Thyroid gland (tissue), 4 donors: ENCODE measurements at places on chromosomes 4 and X. TPM values are rescaled to one million over a fixed set of nuclear protein-coding genes. Genes with fewer than 3 reads are reported as not detected.

The LDOC1 gene
- 35.7 TPM for total RNA-seq

The RAB33A gene
- not detected for total RNA-seq

The RHOXF2 gene
- total RNA-seq: not detected

The GLRA2 gene
- total RNA-seq: not detected

The NLGN4X gene
- total RNA-seq: 0.45 TPM

The ARR3 gene
- not detected for total RNA-seq

GRCh38 chrX:119694601-119695534 is 1.9 kb upstream of the SEPTIN6 start:
- H3K27me3 ChIP-seq: no peaks in the 10 kb centered on the region
- no peak overlapping the region for H3K27ac ChIP-seq
- no peak for DNase-seq

GRCh38 chr4:87944967-87945366 is 30.5 kb upstream of the SPP1 start:
- DNase-seq: no peak
- H3K27me3 ChIP-seq: no peaks in the 10 kb centered on the region
- H3K4me1 ChIP-seq: no peaks in the 10 kb centered on the region

GRCh38 chr4:153337686-153338085 is 6.8 kb upstream of the MND1 start:
- H3K4me1 ChIP-seq: no peaks in the 10 kb centered on the region
- no peak overlapping the region for H3K27ac ChIP-seq
- H3K4me3 ChIP-seq: no peak overlapping the region
- H3K27me3 ChIP-seq: no peaks in the 10 kb centered on the region

- H3K4me3 ChIP-seq: no peak overlapping the region
- DNase-seq: no peak
- H3K27me3 ChIP-seq: no peaks in the 10 kb centered on the region
These were observed 121.8 kb upstream of the AP1S2 start for GRCh38 chrX:15976396-15976795.

DNA sequence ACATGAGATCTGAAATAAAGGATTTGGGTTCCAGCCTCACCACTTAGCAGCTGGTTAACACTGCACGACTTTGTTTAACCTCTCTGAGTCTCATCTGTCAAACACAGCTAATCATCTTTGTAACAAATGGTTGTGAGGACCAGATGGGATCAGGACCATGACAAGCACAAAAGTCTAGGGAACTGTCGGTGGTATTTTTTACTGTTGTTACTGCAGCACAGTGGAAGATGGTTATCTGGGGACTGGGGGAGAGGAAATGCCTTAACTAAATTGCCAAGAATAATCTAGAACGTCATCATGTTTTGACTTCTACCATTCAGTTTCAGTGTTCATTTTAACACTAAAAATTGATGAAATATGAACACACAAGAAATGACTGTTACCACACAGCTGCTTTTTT is 99.5 kb downstream of the ADGRA3 start:
- no peaks in the 10 kb centered on the region for H3K4me1 ChIP-seq
- no peaks in the 10 kb centered on the region for H3K27me3 ChIP-seq
- no peak overlapping the region for H3K4me3 ChIP-seq
- H3K36me3 ChIP-seq: no peaks in the 10 kb centered on the region
- no peak for DNase-seq

DNA sequence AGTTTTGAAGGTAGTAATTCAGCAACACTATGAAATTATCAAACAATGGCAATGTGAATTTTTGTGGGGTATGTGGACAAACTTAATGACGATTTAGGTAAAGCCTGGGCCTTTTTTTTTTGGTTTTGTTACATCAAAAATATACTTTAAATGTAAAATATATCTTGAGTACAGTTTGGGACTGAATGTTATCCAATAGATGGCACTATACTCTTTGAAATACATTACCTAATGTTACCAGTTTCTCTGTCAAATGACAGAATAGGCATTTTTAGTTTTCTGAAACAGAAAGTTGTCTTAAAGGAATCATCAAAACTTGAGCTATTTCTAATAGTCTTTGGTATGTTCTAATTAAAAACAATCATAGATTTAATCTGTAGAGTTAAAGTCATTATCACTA is 1651.9 kb downstream of the C4orf33 start:
- no peaks in the 10 kb centered on the region for H3K27me3 ChIP-seq
- DNase-seq: no peak
- no peaks in the 10 kb centered on the region for H3K36me3 ChIP-seq
- H3K27ac ChIP-seq: no peak overlapping the region

GRCh38 chr4:94454405-94454804 is 2.7 kb downstream of the PDLIM5 start:
- H3K4me1 ChIP-seq: peaks cover 42% of the 10 kb centered on the region
- H3K4me3 ChIP-seq: no peak overlapping the region
- H3K27ac ChIP-seq: peak overlapping the region; percentile 14
- no peaks in the 10 kb centered on the region for H3K36me3 ChIP-seq
- no peak for DNase-seq

GRCh38 chr4:54439831-54440243 is 210.7 kb downstream of the PDGFRA start:
- DNase-seq: no peak
- no peaks in the 10 kb centered on the region for H3K4me1 ChIP-seq
- no peaks in the 10 kb centered on the region for H3K27me3 ChIP-seq
- H3K4me3 ChIP-seq: no peak overlapping the region

GRCh38 chr4:2357821-2358745 is 60.4 kb downstream of the ZFYVE28 start:
- H3K27me3 ChIP-seq: no peaks in the 10 kb centered on the region
- peaks cover 4% of the 10 kb centered on the region for H3K4me1 ChIP-seq
- no peak overlapping the region for H3K4me3 ChIP-seq
- no peak for DNase-seq
- H3K36me3 ChIP-seq: no peaks in the 10 kb centered on the region

GRCh38 chr4:182698212-182698611 is 219.0 kb downstream of the DCTD start:
- H3K36me3 ChIP-seq: no peaks in the 10 kb centered on the region
- H3K27me3 ChIP-seq: no peaks in the 10 kb centered on the region
- DNase-seq: no peak
- no peaks in the 10 kb centered on the region for H3K4me1 ChIP-seq
- no peak overlapping the region for H3K4me3 ChIP-seq

GRCh38 chr4:88353324-88353723 is 25.3 kb upstream of the HERC6 start:
- H3K4me3 ChIP-seq: no peak overlapping the region
- H3K27me3 ChIP-seq: no peaks in the 10 kb centered on the region
- no peaks in the 10 kb centered on the region for H3K36me3 ChIP-seq
- no peak overlapping the region for H3K27ac ChIP-seq

GRCh38 chr4:6568689-6569332 is 6.2 kb upstream of the MAN2B2 start:
- no peak overlapping the region for H3K4me3 ChIP-seq
- H3K27me3 ChIP-seq: no peaks in the 10 kb centered on the region
- no peaks in the 10 kb centered on the region for H3K36me3 ChIP-seq
- no peak overlapping the region for H3K27ac ChIP-seq

GRCh38 chr4:55175779-55176231 is 50.4 kb upstream of the KDR start:
- no peaks in the 10 kb centered on the region for H3K4me1 ChIP-seq
- no peak overlapping the region for H3K4me3 ChIP-seq
- no peaks in the 10 kb centered on the region for H3K27me3 ChIP-seq

- peaks cover 6% of the 10 kb centered on the region for H3K4me1 ChIP-seq
- H3K27ac ChIP-seq: no peak overlapping the region
- H3K27me3 ChIP-seq: no peaks in the 10 kb centered on the region
- no peak for DNase-seq
These were observed 38.5 kb downstream of the TRMT44 start for GRCh38 chr4:8478801-8479744.

DNA sequence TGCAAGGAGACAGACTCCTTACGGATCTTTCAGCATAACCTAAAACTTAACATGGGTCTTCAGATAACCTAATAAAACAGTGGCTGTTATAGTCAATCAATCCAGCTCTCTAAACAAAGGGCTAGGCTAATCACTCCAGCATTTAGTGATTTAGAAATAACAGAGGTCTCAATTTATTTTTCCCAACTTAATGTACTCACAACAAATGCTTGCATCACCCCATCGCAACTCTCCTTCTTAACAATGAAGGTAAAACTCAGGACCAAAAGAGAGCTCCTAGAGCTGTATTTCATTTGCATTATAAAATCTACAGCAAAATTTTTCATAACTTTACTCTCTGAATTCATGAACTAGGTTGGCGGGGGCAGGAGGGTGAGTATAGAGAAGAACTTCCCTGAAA is 1.1 kb downstream of the LIN54 start:
- peaks cover 28% of the 10 kb centered on the region for H3K4me1 ChIP-seq
- H3K27me3 ChIP-seq: no peaks in the 10 kb centered on the region
- H3K36me3 ChIP-seq: no peaks in the 10 kb centered on the region
- peak overlapping the region; percentile 83 for H3K4me3 ChIP-seq

GRCh38 chrX:153214934-153215333 is 35.9 kb downstream of the MAGEA1 start:
- no peak overlapping the region for H3K4me3 ChIP-seq
- DNase-seq: no peak
- H3K36me3 ChIP-seq: no peaks in the 10 kb centered on the region
- H3K27ac ChIP-seq: no peak overlapping the region

DNA sequence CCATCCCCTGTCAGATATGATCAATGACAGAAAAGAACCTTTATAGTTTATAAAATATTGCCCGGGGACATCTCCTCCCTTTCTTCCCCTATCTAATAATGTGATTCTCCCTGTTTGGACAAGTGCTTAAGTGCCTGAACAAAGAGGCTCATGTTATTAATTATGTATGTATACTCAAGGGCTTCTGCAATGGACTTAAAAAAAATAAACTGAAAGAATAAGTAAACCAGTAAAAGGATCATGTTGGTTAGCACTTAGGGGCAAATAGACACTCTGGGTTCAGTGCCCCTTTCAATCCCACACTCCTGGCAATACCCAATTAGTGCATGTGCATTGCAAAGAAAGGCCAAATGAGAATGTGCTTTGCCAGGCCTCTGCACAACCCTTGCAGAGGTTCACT is 30.7 kb upstream of the RPS6KA6 start:
- no peaks in the 10 kb centered on the region for H3K27me3 ChIP-seq
- no peak for DNase-seq
- H3K27ac ChIP-seq: no peak overlapping the region
- no peak overlapping the region for H3K4me3 ChIP-seq

DNA sequence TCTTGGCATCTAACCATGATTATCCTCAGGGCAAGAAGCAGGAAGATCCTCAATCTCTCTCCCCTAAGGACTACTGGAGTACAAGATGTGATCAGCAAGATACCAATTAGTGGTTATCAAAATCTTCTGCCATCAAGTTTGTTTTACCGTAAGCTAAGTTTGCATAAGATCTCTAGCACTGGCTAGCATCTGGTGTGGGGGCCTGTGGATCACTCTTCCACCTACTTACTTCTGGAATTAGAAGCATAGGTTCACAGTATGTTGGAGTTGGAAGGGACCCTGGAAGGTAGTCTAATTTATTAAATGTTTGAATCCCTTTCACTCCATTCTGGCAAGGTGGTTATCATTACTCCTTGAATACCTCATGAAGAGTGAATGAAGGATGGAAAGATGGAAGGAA is 93.3 kb upstream of the BANK1 start:
- no peak overlapping the region for H3K4me3 ChIP-seq
- H3K4me1 ChIP-seq: peaks cover 10% of the 10 kb centered on the region
- DNase-seq: peak; percentile 3
- no peak overlapping the region for H3K27ac ChIP-seq
- H3K27me3 ChIP-seq: no peaks in the 10 kb centered on the region
- no peaks in the 10 kb centered on the region for H3K36me3 ChIP-seq
